ENCODE measurements at places on chromosomes 3 and 15. TPM values are rescaled to one million over a fixed set of nuclear protein-coding genes. Genes with fewer than 3 reads are reported as not detected.

WDR53 gene
- total RNA-seq, result 6.3 TPM

DNA sequence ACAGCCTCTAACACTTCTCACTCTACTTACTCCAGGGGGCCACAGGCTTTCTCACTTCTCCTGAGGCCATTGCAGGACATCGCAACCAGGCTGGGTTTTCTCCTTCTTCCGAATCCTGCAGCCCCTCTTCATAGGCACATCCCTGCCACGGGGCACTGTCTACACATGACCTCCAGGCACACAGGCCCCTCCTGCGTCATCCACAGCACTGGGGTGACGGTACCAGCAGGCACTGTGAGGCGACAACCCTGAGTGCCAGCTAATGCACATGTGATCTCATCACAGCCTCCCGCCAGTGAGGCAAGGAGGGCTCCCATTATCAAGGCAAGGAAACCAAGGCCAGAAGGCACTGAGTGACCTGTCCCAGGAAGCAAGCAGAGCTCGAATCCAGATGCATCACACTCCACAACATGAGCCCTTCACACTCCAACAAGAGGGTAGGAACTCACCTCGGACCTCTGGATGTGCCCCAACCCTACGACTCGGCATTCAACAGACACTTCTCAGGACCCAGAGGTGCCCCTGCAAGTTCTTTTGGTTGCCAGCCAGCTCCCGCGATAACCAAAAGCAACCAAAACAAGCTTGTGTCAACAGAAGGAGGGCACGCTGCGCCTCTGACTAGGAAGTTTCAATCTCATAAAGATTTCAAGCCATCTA lies 16.7 kb downstream of the FAM174B start:
- H3K4me1 ChIP-seq, result peaks cover 1% of the 10 kb centered on the region
- no peak overlapping the region for H3K4me3 ChIP-seq
- no peak for DNase-seq
- H3K27me3 ChIP-seq, result no peaks in the 10 kb centered on the region

DNA sequence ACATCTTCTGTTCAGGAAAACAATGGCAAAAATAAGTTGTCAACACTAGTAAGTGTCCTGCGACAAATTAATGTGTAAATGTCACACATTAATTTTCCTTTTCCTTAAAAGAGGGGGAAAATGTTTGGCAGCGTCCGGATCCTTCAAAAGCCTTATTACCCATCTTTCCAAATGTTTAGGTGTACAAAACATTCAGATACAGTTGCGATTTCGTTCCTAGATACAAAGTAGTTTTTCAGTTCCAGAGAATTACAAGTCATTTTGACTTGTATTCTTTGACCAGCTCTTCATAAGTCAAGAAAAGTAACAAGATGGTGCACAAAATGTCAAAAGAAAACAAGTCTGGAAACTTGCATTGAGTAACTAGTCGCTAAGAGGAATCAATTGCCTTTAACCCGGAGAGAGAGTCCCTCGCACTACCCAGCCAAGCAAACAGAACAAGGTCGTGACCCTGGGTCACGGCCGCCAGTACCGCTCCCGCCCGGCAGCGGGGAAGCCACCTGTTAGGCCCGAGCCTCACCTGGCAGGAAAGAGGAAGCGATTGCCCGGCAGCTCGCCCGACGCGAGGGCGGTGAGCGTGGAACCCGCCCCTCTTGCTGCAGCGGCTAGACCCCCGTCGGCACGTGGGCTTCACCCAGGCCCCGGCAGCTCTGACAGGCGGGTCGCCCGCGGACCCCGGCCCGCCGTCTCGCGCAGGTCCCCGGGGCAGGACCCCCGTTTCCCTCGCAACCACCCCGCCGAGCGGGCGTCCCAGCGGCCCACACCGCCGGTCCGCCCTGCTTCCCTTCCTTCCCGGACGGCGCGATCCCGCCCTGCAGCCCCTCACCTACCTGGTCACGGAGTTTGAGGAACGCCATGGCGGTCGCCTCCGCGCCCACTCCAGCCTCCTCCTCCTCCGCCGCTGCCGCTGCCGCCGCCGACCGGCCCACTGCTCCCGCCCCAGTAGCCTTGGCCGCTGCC lies 61.0 kb upstream of the ANKRD28 start:
- DNase-seq, result peak; percentile 46
- peaks cover 3% of the 10 kb centered on the region for H3K4me1 ChIP-seq
- peak overlapping the region; percentile 88 for H3K4me3 ChIP-seq
- H3K36me3 ChIP-seq, result no peaks in the 10 kb centered on the region
- peak overlapping the region; percentile 79 for H3K27ac ChIP-seq

- no peak overlapping the region for H3K27ac ChIP-seq
- H3K27me3 ChIP-seq, result no peaks in the 10 kb centered on the region
- no peaks in the 10 kb centered on the region for H3K4me1 ChIP-seq
- no peak overlapping the region for H3K4me3 ChIP-seq
These were observed 18.4 kb downstream of the TM4SF18 start for GRCh38 chr3:149314807-149315578.

- DNase-seq, result peak; percentile 99
- H3K27me3 ChIP-seq, result no peaks in the 10 kb centered on the region
- H3K36me3 ChIP-seq, result no peaks in the 10 kb centered on the region
- H3K27ac ChIP-seq, result peak within 1 kb of the TSS; percentile 79
These were observed at the start of gene RUVBL1 for GRCh38 chr3:128123538-128124368. TSS of gene RUVBL1 (minus strand) at chr3:128123812. CDS start at chr3:128123724, 88 bp downstream.

DNA sequence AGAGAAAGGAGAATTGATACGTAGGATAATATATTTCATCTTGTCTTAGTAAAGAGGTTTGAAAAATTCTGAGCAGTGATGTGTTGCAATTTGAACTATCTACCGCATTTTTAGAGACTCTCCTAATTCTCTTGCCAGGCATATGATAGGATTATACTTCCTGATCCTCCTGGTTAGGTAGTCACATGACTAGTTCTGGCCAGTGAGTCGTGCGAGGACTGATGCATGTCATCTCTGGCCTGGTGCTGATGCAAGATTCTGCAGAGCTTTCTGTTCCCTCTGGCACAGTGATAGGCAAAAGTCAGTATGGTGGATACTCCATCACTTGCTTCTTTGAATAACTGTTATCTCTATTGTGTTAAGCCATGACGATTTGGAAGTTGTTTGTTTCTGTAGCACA lies 277.6 kb upstream of the NAALADL2 start:
- no peaks in the 10 kb centered on the region for H3K4me1 ChIP-seq
- H3K27ac ChIP-seq, result no peak overlapping the region
- DNase-seq, result no peak
- no peak overlapping the region for H3K4me3 ChIP-seq
- no peaks in the 10 kb centered on the region for H3K36me3 ChIP-seq
- H3K27me3 ChIP-seq, result no peaks in the 10 kb centered on the region

All from lung (tissue), 17 donors.